ENCODE measurements at places on chromosomes 5 and 9.

GRCh38 chr9:92385477-92385876, 18.9 kb downstream of the OGN start:
- no peak for DNase-seq

GRCh38 chr9:31390403-31391025, 993.9 kb upstream of the ACO1 start:
- DNase-seq: no peak

DNA sequence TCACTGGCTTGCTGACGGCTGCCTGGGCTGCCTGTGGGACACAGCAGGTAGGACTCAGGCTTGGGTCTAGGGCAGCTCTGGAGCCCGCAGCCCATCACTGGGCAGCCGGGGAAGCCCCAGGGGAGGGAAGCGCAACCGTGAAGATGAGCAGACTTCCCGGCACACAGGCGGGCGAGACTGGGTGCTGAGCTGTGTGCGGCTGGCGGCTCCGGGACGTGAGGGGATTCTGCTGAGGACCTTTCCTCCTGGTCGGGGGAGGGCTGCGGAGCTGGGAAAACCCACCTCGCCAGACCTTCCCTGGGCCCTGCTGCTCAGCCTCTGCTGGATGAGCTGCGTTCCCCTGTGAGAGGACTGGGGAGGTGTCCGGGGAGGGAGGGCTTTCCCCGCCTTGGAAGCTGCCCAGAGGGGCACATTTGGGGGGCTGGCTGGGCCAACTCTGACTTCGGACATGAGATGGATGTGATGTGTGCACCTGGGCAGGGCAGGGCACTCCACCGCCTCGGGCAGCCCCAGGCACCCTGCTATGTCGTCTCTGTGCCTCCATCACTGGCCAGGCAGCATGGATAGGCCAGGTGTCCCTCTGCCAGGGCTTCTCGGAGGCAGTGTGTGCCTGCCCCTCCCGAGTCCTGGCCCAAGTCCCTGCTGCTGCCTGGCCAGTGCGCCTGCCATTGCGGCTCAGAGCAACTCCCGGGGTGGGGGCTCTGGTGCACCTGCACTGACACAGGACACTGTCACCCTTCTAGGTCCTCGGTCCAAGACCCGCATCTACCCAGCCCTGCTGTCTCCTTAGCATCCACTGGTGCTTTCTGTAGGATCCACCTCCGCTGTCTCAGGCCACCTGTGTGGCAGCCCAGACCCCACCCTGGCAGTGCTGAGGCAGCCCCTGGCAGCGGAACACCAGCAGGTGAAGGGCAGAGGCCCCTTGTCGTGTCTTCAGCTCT, 66.4 kb downstream of the COL5A1 start:
- DNase-seq: no peak

DNA sequence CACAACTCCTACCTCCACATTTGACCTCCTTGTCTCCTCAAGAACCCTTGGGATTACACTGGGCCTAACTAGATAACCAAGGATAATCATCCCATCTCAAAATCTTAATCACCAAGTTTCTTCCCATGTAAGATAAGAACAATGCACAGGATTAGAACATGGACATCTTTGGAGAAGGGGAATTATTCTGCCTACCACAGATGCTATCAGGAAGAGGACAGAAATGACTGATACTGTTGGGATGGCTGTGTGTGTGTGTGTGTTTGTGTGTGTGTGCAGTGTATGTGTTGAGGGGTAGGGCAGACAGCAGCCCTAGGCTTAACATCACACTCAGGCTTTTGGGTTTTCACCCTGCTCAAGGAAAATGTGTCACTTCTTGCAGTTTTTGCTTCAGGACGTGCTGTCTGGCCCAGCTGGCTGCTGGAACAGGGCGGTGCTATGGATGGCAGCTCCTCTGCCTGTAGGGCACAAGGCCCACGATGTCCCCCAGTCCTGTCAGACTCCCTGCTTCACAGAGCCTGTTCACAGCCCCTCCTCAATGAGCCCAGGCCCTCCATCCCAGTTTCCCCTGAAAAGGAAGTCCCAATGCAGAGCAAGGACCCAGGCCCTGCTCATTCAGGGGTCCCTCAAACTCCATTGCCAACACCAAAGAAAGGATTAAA, 7.7 kb downstream of the CA9 start:
- DNase-seq: no peak

DNA sequence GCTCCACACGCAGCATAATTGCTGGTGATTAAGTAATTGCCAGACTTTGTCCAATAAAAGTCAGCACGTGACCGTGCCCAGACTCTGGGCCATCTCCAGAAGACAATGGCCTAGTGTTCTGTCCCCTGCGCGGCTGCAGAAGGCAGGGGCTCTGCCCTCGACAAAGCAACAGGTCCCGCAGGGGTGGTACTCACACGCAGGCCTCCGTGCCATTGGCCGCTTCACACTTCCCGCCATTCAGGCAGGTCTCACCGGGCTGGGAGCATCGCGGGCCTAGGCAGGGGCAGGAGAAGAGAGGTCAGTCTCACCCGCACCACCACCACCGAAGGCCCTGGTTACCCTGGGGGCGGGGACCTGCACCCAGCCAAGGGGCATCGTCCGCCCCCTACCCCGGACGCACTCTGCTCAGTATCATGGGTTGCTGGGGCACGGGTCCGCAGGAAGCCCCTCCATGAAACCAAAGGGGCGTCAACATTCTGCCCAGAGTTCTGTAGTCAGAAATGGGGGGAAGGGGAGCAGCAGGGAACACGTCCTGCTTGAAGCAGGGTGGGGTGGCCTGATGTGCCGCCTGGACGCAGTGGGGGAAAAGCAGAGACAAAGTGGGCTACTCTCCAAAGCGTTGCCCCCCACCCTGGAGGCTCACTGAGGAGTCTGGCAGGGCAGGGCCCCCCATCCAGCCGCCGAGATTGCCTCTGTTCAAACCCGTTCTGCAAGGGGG, 1.9 kb downstream of the NOTCH1 start:
- DNase-seq: no peak

DNA sequence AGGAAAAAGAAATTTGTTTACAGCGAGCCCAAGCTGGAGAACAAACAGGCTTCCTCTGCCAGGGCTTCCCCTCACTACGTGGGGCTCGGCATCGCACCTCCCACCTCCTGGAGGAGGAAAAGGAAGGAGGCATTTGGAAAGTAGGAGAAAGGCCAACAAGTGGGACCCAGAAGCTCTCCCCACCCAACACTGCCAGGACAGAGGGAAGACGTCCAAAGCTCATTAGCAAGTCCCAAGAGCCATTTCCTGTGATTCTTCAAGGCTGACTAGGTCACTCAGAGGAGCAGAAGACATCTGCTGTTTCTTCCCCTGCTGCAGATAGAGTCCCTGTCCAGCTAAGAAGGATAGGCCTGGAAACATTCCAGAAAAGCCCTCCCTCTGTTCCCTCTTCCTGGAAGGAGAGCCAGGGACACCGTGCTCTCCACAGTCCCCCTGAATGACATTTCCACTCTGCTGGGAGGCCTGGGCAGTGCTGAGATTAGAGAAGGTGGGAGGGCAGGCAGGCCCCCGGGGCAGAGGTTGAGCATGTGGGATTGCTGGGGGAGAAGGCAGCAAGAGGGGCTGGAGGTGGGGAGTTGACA, 57.0 kb upstream of the NEURL1B start:
- DNase-seq: no peak

DNA sequence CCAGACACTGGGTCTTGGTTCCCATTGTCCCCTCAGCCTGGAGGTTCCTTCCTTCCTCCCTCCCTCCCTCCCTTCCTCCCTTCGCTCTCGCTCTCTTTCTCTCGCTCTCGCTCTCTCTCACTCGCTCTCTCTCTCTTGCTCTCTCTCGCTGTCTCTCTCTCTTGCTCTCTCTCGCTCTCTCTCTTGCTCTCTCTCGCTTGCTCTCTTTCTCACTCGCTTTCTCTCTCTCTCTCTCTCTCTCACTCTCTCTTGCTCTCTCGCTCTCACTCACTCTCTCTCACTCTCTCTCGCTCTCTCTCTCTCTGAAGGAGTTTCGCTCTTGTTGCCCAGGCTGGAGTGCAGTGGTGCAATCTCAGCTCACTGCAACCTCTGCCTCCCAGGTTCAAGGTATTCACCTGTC, 23.4 kb downstream of the LAMC3 start:
- no peak for DNase-seq

DNA sequence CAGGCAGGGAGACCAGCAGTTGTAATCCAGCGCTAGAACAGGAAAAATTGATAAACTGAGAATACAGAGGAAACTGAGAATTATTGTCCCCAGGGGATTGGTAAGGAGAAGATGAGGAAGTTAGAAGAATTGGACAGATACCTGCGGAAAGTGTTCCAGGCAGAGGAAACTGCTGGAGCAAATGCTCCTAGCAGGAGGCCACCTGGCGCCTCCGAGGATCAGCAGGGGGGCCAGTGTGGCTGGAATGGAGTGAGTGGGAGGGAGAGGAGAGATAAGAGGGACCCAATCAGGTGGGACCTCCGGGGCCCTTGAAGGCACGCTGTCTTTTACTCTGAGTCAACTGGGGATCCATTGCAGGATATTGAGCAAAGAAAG, 695 bp upstream of the ANXA6 start:
- DNase-seq: no peak

- no peak for DNase-seq
Measured at GRCh38 chr9:109046346-109046745, 33.0 kb upstream of the CTNNAL1 start.

GRCh38 chr9:33193818-33194217, 26.7 kb upstream of the B4GALT1 start:
- no peak for DNase-seq

DNA sequence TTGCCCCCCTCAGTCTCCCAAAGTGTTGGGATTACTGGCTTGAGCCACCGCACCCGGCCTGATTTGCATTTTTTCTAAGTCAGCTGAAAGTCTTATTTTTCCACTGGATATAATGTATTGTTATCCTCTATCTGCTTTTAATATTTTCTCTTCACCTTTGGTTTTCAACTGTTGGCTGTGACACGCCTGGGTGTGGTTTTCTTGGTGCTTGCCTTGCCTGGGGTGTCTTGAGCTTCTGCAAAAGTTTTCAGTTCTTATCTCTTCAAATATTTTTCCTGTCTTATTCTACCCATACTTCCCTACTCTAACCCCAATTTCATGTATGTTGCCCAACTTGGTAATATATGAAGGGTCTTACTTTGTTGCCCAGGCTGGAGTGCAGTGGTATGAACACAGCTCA, 4.3 kb upstream of the MXD3 start:
- DNase-seq: no peak

DNA sequence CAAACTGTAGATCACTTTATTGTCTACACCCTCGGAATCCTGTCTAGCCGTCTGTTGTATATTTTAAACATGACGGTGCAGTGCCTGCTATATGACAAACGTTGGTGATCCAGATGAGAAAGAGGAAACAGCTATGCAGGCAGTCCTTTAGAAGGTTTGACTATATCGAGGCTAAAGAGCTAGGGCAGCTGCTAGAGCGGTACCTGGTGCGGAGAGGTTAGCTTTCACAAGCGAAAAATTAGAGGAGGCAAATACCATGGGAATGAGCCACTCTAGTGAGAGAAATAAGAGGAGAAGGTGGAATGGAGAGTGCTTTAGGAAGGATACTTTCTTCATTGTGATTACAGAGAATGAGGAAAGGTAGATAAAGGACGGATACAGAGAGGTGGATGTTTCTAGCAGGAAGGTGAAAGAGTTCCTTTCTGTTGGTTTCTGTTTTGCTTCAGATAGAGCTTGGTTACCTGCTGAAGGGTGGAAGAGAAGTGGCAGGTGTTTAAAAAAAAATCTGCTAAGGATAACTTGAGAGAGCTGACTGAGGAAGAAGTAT, 959 bp upstream of the FBXL17 start:
- no peak for DNase-seq

DNA sequence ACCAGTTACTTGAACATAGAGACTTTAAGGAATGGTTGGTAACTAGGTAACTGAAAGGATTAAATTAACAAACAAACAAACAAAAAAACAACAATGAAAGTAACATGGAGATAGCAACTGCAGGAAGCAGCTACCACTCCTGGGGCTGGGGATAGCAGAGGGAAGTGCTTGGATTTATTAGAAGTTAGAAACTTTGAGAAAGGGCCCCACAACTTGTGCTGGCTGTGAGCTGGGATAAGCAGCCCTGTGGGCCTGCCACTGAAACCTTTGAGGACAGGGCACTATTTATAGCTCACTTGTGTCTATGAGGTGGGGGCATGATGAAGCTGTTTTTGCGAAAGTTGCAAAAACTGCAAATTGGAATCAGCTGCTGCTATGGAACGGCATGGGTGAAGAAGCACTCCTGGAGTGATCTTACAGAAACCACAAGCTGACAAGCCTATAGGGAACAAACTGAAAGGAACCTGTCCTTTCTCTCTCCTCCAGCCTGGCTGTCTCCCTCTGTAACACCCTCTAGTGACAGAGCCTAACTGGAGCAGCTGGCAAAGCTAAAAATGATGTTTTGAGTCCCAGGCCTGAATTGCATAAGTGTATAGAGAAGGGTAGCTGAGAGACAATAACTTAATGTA, 91.4 kb upstream of the RANBP6 start:
- DNase-seq: no peak

DNA sequence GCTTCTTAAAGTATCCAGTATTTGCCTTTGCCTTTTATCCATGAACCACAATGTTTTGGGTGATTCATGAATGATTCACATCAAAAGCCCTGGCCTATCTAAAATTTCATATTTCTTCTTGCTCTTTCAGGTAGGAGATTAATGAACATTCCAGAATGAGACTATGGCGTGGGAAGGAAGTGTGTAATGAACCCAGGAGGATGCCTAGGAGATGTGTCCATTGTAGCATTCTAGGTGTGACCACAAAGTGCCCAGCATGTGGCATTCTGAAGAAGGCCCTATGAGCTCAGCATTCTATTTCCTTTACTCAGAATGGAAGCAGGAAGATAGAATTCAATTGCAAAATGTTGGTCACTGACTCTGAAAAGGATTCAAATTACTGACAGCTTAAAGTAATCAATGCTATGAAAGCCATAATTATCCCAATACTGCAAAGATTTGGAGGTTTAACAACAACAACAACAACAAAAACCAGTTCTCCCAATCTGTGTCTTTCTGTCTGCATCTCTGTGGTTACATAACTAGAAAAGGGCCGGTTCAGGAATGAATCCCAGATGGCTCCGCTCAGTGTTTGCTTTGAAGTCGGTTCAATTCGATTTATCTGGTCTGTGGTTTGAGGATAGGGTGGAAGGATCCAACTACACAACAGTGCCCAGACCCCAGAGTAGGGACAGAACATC, 126.7 kb downstream of the FOXD1 start:
- peak; percentile 78 for DNase-seq

- no peak for DNase-seq
Measured at GRCh38 chr9:127053960-127054359, 68.5 kb downstream of the ANGPTL2 start.

DNA sequence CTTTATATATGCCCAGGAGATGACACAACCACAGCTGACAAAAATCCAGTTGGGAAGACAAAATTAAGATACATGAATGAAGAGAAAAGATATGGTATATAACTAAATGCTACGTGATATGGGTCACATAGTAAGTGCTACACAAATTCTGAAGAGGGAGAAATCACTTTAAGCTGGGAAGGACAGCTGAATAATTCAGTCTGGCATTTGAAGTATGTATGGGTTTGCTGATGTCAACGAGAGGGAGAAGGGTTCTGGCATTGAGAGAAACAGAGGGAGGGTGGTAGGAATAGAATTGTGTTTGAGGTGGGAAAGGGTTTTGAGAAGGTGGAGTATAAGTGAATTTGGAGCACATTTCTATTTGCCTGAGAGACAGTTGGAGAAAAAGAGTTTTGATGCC, 6.7 kb upstream of the SLIT3 start:
- DNase-seq: no peak

Data from AG04450 (cell line).